Activated naive CD8-positive, alpha-beta T cell treated with anti-CD3 and anti-CD28 coated beads, Interleukin-2, amount 50 U/mL, for 16 hours (primary cell): ENCODE measurements at places on chromosomes 13 and 19.

DNA sequence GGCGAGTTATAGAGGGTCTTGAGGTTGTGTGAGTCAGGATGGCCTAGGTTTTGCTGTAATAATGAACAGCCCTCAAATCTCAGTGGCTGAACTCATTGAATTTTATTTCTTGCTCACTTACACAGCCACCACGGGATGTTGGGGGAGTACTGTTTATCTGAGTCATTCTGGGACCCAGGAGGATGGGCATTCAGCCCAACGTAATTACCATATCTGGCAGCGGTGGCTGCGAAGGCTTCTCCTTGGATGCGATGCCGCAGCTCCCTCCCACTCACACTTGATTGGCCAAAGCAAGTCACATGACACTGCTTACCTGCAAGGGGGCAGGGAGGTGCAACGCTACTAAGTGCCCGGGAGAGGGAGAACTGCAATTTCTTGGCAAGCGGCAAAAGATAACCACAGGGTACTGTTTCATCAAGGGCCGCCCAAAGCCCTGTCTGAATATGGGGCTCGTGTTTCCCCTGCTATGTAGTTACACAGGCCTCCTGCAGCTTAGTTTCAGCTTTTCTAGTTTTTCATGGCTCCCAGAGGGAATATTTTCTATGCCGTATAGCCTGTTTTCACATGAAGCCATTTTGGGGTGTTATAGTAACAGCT is 19.9 kb downstream of the ZSWIM9 start:
- DNase-seq: no peak

DNA sequence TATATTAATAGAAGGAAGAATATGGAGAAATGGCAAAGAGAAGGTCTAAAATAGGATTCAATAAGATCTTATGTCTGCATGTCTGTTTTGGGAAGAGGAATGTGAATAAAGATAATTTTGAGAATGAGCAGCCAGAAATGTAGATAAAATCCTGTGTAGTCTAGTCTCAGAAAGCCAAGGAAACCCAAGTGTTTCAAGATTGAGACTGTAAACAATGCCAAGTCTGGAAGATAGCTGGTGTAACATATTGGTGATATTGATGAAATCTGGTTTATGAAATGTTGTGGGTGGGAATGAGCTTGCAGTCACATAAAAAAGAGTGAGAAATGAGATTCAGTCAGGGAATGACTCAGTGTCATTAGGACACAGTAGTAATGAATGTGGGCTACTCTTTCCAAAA is 1180.3 kb upstream of the PCDH20 start:
- DNase-seq: no peak

- DNase-seq: no peak
Measured at GRCh38 chr19:44367024-44367423, 10.5 kb upstream of the ZNF112 start.

DNA sequence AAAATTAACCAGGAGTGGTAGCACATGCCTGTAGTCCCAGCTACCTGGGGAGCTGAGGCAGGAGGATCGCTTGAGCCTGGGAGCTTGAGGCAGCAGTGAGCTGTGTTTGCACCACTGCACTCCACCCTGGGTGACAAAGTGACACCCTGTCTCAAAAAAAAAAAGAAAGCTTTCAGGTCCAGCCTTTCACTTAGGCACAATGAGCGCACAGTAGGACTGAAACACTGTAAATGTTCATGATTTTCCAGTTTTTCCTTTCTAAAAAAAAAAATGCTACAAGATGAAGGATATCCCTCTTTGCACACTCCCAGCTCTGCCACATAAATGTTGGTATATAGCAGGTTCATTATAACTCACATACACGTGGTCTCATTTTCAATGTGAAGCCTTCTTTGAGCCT is 17.9 kb downstream of the ZNF114 start:
- no peak for DNase-seq

DNA sequence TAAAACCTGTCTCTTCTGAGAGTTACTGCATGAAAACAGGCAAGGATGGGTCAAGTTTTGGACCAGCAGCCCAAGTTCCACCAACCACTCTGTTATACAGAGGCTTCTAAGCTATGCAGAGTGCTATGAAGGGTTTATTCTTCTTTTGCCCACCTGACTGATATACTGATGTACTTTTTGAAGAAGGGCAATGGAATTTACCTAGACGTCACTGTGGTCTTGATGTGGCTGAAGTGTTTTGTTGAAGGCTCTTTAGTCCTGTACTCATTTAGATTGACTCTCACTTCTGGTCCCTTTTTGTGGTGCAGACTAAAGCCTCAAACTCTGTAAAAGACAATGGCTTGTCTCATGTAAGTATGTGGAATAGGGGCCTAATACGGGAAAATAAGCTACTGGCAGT is 92.0 kb downstream of the DGKH start:
- no peak for DNase-seq

- no peak for DNase-seq
Measured at GRCh38 chr13:54953786-54954185, 1925.2 kb downstream of the OLFM4 start.
